T1000 (cell line): ENCODE measurements at places on chromosomes 5 and 9.

DNA sequence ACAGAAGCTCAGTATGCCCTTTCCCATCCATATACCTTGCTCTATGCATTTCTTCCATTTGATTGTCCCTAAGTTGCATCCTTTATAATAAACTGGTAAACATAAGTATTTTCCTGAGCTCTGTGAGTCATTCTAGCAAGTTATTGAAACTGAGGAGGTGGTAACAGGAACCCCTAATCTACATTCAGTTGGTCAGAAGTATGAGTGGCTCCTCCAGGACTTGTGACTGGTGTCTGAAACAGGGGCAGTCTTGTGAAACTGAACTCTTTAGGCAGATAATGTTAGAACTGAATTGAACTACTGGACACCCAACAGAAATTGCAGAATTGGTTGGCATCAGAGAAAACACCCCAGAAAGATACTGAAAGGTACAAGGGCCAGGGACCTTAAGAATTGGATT, 133.1 kb upstream of the POU5F2 start:
- DNase-seq = no peak

DNA sequence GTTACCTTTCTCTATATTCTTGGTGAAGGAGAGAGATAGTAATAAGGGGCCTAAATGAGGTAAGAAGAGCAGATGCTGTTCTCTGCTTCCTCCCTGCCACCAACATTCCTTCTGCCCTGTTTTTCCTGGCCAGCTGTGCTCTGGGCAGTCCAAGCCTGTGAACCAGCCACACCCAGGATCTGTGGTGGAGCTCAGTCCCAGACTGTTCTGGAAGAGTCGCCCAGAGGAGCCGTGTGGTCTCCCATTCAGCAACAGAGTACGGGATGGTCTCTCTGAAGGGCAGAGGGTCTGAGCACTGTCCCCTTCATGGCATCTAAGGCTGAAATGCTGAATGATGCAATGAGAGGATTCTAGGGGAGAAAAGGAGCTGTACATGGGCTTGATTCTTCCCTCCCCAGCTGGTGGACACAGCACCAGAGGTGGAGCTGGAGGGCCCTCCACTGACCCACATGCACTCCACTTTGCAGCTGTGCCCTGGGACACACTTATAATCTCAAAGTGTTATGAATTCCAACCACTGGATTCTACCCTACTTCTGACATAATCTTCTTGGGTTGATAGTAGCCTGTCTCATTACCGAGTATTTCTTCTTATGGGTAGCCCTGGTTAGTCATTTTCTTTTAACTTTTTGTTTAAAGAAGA, 70.8 kb upstream of the RPS23 start:
- DNase-seq = no peak

DNA sequence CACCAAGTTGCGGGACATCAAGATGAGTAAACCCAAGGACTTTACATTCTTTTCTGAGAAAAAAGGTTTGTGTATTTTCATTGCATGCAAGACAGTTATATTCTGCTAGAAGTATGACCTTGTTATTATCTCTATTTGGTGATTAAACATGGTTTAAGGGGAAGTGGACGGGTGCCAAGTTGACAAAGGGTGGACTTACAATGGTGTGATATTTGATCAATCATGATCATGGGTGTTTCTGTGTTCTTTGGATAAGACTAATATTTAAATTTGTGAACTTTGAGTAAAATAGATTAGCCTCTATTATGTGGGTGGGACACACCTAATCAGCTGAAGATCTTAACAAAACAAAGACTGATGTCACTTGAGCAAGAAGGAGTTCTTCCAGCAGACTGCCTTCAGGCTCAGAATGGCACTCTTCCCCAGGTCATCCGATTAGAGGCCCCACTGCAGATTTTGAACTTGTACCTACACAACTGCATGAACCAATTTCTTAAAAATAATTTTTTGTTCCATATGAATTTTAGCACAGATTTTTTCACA, 782.9 kb downstream of the CDH12 start:
- DNase-seq = no peak

DNA sequence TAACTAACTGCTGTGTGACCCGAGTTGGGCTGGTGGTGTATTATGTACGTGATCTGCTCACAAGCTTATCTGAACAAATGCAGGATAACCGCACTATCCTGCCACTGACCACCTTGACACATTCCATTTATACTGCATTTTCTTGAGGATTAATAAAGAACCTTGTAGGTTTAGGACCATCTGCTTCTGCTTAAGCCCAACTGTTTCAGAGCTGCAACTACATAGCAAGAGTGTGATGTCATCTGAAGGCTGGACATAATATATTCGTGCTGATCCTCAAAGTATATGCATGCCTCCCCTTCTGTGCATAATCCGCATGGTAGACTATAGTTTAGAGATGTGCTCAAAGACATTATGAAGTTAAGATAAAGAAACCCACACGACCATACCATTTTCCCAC, 435.9 kb downstream of the BNC2 start:
- DNase-seq = no peak

DNA sequence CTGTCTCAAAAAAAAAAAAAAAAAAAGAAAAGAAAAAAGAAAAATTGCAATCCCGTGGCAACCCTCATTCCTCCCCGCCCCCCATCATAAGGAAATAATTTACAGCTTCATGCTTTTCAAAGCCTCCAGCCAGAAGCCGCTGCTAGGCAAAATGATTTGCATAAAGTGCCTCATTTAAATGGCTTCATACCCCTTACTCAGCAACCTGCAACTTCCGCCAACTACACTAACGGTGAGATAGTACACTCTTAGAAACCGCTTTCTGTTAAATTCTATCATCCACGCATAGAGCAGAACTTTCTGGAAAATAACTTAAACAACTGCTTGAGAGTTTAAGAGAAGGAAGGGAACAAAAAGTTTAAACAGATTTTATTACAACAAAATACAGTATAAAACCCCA, 17.8 kb downstream of the SERINC5 start:
- no peak for DNase-seq

DNA sequence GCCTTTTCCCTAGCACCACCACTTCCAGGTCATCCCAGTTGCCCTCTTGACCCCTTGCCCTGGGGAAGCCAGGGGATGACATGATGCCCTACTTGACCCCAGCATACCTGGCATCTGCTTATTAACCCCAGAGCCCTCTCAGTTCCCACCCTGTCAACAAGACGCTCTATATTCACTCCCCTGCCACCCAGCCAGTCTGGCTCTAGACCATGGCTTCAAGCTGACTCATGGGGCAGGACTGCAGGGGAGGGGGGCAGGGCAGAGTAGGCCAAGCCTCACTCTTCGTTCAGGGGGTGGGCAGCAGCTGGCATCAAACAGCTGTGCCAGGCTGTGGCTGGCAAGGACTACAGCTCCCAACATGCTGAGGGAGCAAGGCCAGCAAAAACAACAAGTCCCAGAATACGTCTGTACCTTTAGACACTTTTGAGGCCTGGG, 5.3 kb downstream of the ATOSB start:
- no peak for DNase-seq

- no peak for DNase-seq
Observed at GRCh38 chr9:3848445-3849114, 322.8 kb upstream of the RFX3 start.

- DNase-seq = no peak
Observed at GRCh38 chr5:3034881-3035280, 283.4 kb upstream of the IRX2 start.

- DNase-seq = no peak
Observed at GRCh38 chr5:19554524-19554923, 433.5 kb downstream of the CDH18 start.

DNA sequence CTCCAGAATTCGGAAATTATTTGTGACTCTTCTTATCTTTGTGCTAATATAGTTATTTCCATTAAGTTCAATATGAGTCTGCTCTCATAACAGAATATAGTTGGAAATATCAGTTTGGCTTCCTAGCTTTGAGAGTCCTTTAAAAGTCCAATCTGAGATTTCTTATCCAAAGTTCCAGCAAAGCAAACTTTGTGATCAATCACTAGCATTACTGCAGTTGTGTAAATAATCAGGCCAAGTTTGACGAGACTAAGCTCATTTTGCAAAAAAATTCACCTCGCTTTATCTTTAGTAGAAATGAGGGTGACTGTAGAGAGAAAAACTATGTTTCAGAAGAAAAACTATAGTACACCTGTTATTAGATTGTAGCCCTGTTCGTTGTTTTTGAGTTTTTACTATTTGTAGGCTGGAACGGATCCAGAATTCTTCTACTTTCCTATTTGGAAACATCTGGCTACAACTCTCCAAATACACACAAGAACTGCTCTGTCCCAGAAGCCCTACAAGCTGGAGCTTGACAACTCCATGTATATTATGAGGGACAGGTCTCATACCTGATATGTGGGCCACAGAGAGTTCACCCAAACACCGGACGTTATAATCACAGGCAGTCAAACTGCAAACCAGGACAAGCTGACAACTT, 47.8 kb downstream of the RAPGEF1 start:
- DNase-seq = no peak

DNA sequence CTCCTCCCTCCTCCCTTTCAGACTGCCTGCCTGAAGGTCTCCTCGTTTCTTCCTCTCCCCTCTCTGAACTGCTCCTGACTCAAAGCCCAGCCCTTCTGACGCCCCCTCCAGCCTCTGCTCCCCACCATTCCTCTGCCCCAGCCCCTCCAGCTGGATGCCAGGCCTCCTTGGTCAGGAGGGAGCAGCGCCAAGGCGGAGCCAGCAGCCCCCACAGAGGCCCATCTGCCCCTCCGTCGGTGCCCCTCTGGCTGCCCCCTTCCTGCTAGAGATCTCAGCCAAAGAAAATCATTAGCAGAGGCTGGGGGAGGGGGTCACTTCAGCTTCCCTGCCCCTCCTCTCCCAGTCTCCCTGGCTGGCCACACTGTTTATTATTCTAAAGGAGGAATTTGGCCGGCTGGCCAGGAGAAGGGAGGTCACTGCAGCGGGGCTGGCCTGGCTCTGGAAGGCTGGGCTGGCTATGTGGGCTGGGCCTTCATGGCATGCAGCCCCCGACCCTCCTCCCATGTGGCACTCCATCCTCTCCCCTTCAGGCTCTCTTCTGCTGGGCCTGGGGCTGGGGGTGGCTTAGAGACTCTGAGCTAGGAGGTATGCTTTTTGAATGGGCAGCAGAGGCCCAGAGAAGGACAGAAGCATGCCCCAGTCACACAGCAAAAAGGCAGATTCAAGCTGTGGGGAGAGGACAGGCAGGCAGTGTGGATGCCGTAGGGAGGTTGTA, 16.9 kb downstream of the PDGFRB start:
- peak; percentile 38 for DNase-seq
